ENCODE measurements at places on chromosomes 13 and 19. TPM values are rescaled to one million over a fixed set of nuclear protein-coding genes. Genes with fewer than 3 reads are reported as not detected.

FBXO27 gene
- total RNA-seq: 2.7 TPM

GPR180 gene
- 3.6 TPM for total RNA-seq

JAK3 gene
- 0.32 TPM for total RNA-seq

TRPC4 gene
- not detected for total RNA-seq

KCNK6 gene
- 5.4 TPM for total RNA-seq

ATP4A gene
- total RNA-seq: not detected

PEAK3 gene
- not detected for total RNA-seq

ZNF850 gene
- total RNA-seq: 0.33 TPM

NCAN gene
- total RNA-seq: not detected

AMER2 gene
- not detected for total RNA-seq

KIR3DL2 gene
- total RNA-seq: not detected

TMPRSS9 gene
- not detected for total RNA-seq

ZNF536 gene
- not detected for total RNA-seq

SOX1 gene
- not detected for total RNA-seq

ZNF418 gene
- 0.67 TPM for total RNA-seq

CEBPA gene
- 11.2 TPM for total RNA-seq

IZUMO2 gene
- not detected for total RNA-seq

NLRP5 gene
- not detected for total RNA-seq

TUBA3C gene
- total RNA-seq: not detected

ZNF135 gene
- total RNA-seq: not detected

CEACAM21 gene
- not detected for total RNA-seq

CCNA1 gene
- 0.29 TPM for total RNA-seq

C5AR2 gene
- 9.9 TPM for total RNA-seq

C1QTNF9B gene
- total RNA-seq: not detected

LSM7 gene
- total RNA-seq: 160 TPM

NAPSA gene
- 1.2 TPM for total RNA-seq

CYP2F1 gene
- not detected for total RNA-seq

ADGRE3 gene
- total RNA-seq: not detected

ZNF610 gene
- total RNA-seq: not detected

FUT1 gene
- 0.05 TPM for total RNA-seq

NOTCH3 gene
- 8.7 TPM for total RNA-seq

CD209 gene
- not detected for total RNA-seq

IGSF23 gene
- total RNA-seq: 0.68 TPM

CADM4 gene
- total RNA-seq: 10.7 TPM

ATP4B gene
- total RNA-seq: not detected

DIAPH3 gene
- 8.0 TPM for total RNA-seq

ATP8B3 gene
- total RNA-seq: 3.3 TPM

PTPRS gene
- total RNA-seq: 30.1 TPM

ZNF136 gene
- 2.1 TPM for total RNA-seq

CRLF1 gene
- total RNA-seq: 2.6 TPM

ZNF491 gene
- total RNA-seq: not detected
